NCI-H1105 (cell line): ENCODE measurements at places on chromosomes 6 and 20.

- no peak for DNase-seq
Observed at GRCh38 chr6:74782346-74782745, 423.5 kb downstream of the COL12A1 start.

DNA sequence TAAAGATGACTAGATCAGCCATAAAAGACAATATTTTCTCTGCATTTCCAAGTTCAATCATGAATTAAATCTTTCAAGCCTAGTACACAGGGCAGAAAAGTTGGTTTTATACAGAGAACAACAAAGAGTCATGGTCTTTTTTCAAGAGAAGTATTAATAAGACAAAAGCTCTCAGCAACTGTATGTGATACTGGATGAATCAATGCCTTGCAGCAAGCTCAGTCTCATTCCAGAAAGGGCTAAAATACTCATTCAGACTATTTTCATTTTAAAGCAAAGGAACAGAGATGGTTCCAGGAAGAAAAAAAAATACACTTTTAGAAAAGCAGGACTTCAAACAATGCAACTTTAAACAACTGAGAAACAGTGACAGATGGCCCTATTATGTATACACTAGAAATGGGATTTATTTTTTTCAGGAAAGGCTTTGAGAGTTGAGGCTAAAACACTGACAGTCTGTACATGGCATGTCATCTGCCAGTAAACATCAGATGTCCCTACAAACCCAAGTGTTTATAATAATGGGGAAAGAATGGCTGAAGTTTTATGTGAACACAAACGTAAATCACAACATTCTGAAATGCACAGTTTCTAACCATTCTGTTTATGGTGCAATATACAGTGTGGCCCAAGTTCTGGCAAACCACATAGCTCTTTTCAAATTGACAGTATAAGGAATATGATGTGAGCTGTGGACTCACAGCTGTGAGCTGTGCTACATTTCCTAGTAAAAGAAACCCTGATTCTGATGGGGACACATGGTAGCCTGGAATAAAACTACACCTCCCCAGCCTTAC lies 114.3 kb upstream of the DST start:
- DNase-seq, result no peak

DNA sequence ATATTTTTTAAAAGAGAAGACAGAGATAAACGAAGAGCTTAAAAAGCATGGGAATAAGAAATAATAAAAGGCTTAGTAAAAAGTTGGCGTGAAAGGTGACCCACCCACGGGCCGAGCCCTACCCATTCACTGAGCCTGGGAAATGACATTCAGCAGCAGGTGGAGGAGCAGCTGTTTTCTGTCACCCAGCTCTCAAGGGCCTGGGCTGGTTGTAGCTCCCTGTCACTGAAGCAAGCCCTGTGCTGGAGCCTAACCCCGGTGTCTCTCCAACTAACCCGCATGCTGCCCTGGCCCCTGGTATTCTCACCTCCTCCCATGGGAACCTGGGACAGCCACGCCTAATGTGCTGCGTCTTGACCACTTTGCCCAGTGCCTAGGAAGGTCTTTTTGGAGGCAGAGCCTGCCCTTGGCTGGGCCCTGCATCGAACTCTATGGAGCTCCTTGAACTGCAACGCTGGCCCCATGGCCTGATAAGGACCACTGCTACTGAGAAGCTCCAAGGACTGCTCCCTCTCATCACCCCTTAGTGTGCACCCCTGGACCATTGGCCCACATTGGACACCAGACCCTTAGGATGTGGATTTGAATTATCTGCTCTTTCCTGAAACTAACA lies 68.8 kb upstream of the IYD start:
- DNase-seq, result no peak

GRCh38 chr20:57840504-57841296 lies 130.9 kb upstream of the PMEPA1 start:
- DNase-seq, result no peak

DNA sequence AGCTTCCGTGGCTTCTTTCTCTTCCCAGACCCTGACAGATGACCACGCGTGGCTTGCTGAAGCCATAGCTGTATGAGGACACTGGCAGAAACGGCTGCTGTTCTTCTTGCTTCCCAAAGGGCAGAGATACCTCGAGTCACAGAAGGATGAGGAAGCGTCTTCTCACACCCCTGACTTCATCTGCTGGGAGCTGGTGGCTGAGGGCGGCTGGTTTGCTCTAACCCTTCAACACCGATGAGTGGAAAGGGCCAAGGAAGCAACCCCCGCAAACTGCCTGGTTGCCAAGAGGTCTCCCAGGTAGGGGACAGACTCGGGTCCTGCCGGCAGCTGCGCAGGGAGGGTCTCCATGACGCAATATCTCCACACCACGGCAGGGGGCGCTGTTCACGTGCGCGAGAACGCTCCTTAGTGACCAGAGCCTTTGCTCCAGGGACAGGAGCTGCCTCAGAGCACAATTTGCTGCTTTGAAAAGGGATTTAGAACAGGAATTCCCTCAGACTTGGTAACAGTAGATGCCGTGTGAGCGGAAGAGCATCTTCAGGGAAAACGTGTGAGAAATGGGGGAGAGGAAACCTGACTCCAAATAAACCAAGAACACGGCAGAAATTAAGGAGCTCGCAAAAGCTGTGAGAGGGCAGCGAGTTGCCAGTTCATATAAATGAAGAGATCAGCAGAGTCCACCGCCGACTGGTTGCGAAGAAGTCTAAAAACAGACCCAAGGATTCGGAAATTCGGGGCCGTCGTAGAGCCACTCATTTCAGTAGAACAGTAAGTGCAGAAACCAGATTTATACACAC lies 80.2 kb downstream of the ERMARD start:
- DNase-seq, result peak; percentile 84
